ENCODE measurements at places on chromosomes 11 and 22.

DNA sequence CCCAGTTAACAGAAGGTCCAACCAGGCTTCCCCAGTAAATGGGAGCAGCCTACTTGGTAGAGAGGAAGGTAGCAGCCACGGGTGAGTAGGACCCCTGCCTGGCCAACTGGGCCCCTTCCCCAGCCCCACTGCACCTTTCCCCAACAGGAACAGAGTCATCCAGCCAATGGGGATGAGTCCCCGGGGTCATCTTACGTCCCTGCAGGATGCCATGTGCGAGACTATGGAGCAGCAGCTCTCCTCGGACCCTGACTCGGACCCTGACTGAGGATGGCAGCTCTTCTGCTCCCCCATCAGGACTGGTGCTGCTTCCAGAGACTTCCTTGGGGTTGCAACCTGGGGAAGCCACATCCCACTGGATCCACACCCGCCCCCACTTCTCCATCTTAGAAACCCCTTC, 6.6 kb downstream of the RIC8A start:
- peaks cover 27% of the 10 kb centered on the region for H3K36me3 ChIP-seq
- DNase-seq: no peak
- no peak overlapping the region for H3K27ac ChIP-seq
- H3K4me3 ChIP-seq: no peak overlapping the region
- no peaks in the 10 kb centered on the region for H3K27me3 ChIP-seq
- H3K4me1 ChIP-seq: peaks cover 36% of the 10 kb centered on the region

DNA sequence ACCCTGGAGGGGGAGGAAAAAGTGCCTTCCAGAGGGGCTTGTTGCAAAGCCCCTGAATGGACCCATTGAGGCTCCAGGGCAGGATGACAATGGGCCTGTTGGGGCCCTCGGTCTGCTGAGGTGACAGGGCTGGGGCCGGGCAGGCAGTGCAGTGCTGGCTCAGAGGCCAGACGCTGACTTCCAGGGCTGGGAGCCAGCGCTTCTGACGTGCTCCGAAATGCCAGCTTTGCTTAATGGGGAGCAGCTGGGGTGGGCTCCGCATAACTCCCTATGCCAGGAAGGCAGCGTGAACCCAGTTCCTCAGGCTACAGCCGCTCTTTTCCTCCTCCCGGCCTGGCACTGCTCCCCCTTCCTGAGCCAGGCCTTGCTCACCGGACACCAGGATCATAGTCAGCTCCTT, 17.7 kb downstream of the NAV2 start:
- DNase-seq: no peak
- H3K27me3 ChIP-seq: no peaks in the 10 kb centered on the region
- no peaks in the 10 kb centered on the region for H3K4me1 ChIP-seq
- H3K36me3 ChIP-seq: no peaks in the 10 kb centered on the region
- H3K27ac ChIP-seq: no peak overlapping the region
- no peak overlapping the region for H3K4me3 ChIP-seq

DNA sequence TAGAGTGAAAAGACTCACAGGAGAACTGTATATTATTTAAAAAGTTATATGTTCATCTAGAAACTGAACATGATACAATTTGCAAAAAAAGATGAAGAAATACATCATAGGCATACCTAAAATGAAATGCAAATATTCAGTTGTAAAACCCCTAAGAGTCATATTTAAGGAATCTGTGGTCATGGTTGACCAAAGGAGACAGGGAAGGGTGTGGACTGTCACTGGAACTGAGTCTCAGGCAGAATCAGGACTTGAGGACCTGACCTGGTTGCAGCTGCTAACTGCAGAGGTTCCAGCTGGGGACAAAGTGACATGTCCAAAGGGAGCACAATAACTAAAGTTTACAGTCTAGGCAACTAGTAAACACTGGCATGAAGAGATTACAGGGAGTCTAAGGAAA, 211.3 kb upstream of the RAG2 start:
- H3K36me3 ChIP-seq: no peaks in the 10 kb centered on the region
- H3K27ac ChIP-seq: no peak overlapping the region
- DNase-seq: no peak
- H3K4me1 ChIP-seq: no peaks in the 10 kb centered on the region

DNA sequence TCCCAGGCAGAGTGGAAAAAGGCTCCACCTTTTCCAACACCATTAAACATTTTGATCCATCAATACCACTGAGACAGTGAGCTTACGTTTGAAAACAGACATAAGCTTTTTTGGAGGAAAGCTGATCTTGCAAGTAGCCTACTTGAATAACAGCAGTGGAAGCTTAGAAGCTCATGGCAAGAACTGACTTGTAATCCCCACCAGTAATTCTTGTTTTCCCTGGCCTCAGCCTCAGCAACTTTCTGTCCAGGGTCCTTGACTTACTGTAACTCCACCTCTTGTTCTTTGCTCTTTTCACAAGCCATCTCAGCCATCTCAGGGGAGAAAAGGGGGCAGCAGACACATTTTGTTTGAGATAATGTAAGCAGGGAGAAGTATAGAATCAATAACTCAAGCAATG, 12.3 kb upstream of the MPZL2 start:
- no peaks in the 10 kb centered on the region for H3K27me3 ChIP-seq
- H3K36me3 ChIP-seq: no peaks in the 10 kb centered on the region
